ENCODE measurements at places on chromosomes 13 and 19. TPM values are rescaled to one million over a fixed set of nuclear protein-coding genes. Genes with fewer than 3 reads are reported as not detected.

Gene LILRA6
- not detected for total RNA-seq

Gene ZNF578
- 0.64 TPM for total RNA-seq

DNA sequence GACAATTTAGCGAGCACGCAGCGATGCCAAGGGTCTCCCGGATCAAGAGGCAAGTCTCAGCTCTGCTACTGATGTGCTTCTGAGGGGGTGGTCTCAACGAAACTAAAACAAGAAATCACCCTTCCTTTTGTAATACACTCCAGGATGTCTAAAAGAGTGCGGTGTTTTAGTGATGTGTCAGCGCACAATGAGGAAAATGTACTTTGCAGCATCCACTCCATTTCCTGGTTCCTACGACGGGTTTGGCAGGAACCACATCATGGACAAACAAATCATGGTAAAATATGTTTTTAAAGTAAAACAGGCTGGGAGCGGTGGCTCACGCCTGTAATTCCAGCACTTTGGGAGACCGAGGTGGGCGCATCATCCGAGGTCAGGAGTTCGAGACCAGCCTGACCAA, 154.0 kb upstream of the TSC22D1 start:
- no peak overlapping the region for H3K4me3 ChIP-seq
- no peak for DNase-seq
- H3K27ac ChIP-seq, result no peak overlapping the region
- peaks cover 15% of the 10 kb centered on the region for H3K4me1 ChIP-seq
- H3K27me3 ChIP-seq, result no peaks in the 10 kb centered on the region
- H3K36me3 ChIP-seq, result no peaks in the 10 kb centered on the region

DNA sequence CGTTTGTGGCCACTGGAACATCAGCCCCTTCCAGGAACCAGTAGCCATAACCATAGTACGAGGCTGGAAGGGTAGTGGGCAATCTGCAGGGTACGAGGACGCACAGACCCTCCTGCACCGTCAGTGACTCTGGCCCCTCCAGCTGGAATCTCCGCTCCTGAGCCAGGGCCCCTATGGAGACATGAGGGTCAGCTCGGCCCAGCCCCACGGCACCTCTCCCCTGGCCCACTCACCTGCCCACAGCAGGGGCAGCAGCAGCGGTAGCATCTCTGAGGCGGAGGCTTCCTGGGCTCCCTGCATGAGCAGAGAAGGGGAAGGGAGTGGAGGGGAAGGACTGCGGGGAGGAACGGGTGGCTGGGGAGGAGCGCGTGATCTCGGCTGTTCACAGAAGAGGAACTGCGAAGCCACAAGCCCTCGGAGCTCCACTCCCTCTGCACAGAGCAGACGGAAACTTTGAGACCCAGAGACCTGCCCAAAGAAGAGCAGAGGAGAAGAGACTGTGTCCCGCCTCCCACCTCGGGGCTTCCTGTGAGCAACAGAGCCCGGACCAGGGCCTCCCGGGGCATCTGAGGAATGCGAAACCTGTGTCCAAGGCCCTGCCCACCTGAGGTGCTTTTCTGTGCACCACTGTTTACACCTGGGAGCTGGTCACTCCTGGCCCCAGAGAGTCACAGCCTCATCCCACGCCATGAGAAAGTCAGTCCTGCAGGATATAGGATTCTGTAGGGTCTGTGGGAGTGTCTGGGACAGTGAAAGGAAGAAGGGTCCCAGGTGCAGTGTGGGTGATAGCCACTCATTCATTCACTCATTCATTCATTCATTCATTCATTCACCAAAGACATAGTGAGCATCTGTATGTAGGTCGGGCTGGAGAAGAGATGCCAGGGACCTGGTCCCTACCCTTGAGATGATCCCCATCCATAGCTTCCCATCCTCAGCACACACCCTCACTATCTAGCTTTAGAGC, at the start of gene SIGLEC6:
Gene SIGLEC6, minus strand, starts transcription at position 322 of the 967 bp plus-strand sequence. Its CDS starts 22 bp downstream, at position 300.
- no peak within 1 kb of the TSS for H3K27ac ChIP-seq
- H3K36me3 ChIP-seq, result no peaks in the 10 kb centered on the region
- DNase-seq, result no peak
- no peaks in the 10 kb centered on the region for H3K4me1 ChIP-seq

DNA sequence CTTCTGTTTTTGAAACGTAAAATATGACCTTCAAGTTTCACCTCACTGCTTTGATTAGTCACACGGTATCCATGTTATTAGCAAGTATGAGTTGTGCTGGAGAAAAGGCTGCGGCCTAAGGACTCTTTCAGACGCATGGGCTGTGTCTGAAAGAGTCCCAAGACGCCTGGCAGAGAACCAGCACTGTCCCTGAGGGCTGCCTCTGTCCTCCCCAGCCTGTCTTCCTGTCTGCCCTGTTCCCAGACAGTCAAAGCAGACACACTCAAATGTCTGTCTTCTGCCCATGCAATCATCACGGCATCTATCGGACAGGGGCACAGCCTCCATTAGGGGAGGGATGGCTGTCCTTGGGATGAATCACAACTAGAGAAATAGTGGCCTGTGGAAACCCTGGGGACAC, 65.5 kb downstream of the DPY19L3 start:
- no peaks in the 10 kb centered on the region for H3K4me1 ChIP-seq
- no peaks in the 10 kb centered on the region for H3K27me3 ChIP-seq
- H3K4me3 ChIP-seq, result no peak overlapping the region
- H3K36me3 ChIP-seq, result peaks cover 12% of the 10 kb centered on the region

Gene ZNF530
- 4.7 TPM for total RNA-seq

- H3K27ac ChIP-seq, result no peak overlapping the region
- H3K36me3 ChIP-seq, result no peaks in the 10 kb centered on the region
- H3K4me1 ChIP-seq, result no peaks in the 10 kb centered on the region
- no peak for DNase-seq
- H3K27me3 ChIP-seq, result peaks cover 8% of the 10 kb centered on the region
Observed at GRCh38 chr13:101149735-101150384, 266.4 kb downstream of the NALCN start.

Gene FLT3LG
- total RNA-seq, result 1.2 TPM

DNA sequence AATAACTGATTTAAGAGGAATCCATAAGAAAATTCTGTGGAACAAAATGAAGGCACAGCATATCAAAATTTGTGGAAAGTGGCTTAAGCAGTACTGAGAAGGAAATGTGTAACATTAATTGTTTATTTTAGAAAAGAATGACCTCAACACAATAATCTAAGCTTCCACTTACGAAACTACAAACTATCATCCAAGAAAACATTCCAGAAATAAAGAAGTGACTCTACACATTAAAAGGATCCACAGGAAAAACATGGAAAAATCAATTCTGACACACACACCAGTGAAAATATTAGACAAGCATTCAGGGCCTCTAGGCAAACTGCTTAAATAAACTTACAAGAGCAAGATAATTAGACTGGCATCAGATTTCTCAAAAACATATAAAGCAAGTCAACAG, 14.0 kb downstream of the EXOSC8 start:
- H3K4me3 ChIP-seq, result no peak overlapping the region
- no peaks in the 10 kb centered on the region for H3K27me3 ChIP-seq
- peaks cover 72% of the 10 kb centered on the region for H3K36me3 ChIP-seq
- no peak overlapping the region for H3K27ac ChIP-seq
- no peaks in the 10 kb centered on the region for H3K4me1 ChIP-seq

DNA sequence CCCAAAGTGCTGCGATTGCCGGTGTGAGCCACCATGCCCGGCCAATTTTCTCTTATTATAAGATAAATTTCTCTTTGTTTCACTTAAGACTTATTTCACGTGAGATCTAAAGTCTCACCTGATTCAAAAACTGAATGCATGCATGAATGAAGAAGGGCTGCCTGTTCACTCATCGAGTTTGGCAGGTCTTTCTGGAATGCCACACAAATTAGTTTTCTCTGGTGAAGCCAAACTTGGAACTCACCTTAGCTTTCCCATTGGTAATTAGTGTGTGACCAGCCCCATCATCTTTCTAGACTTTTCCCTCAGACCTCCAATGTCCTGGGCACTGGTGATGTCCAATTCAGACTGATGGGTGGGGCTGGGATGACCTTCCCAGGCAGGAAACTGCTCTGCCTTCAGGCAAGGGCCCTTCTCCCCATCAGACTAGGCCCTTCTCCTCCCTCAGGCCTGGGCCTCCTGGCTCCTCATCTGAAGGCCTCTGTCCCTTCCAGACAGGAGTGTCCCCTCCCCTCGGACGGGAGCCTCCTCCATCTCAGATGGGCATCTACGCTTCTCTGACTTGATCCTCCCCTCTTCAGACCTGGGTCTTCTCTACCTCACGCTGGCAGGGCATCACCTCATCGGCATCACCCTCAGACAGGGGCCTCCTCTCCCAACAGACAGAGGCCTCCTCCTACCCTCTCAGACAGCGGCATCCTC, 14.4 kb downstream of the C3 start:
- H3K4me3 ChIP-seq, result no peak overlapping the region
- H3K27ac ChIP-seq, result no peak overlapping the region
- peaks cover 29% of the 10 kb centered on the region for H3K27me3 ChIP-seq
- DNase-seq, result no peak
- H3K4me1 ChIP-seq, result peaks cover 4% of the 10 kb centered on the region
- no peaks in the 10 kb centered on the region for H3K36me3 ChIP-seq

GRCh38 chr19:42465827-42466280, 23.1 kb upstream of the CXCL17 start:
- no peak for DNase-seq
- H3K36me3 ChIP-seq, result no peaks in the 10 kb centered on the region
- no peak overlapping the region for H3K4me3 ChIP-seq
- no peak overlapping the region for H3K27ac ChIP-seq
- no peaks in the 10 kb centered on the region for H3K4me1 ChIP-seq

DNA sequence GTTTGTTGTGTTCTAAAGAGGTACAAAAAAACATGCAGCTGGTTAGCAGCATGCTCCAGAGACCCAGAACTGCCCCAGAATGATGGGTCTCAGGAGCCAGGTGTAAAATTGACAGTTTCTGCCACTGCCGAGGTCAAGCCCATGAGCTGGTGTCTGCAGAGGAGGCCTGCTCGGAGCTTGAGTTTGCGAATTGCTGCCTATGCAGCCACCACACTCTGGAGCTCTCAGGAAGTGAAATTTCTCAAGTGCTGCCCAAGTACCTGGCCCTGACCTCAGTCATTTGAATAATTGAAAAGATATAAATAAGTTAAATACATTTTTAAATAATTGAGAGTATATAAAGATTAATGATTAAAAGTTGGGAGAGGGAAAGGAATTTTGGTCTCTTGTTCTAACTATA, 66.4 kb downstream of the ZAR1L start:
- no peaks in the 10 kb centered on the region for H3K4me1 ChIP-seq
- no peak overlapping the region for H3K4me3 ChIP-seq
- H3K27me3 ChIP-seq, result no peaks in the 10 kb centered on the region
- DNase-seq, result no peak

GRCh38 chr13:48818495-48819356, 157.0 kb upstream of the FNDC3A start:
- no peaks in the 10 kb centered on the region for H3K36me3 ChIP-seq
- H3K27ac ChIP-seq, result peak overlapping the region; percentile 73
- H3K27me3 ChIP-seq, result no peaks in the 10 kb centered on the region
- DNase-seq, result peak; percentile 80

Gene CCDC124
- total RNA-seq, result 30.7 TPM

Gene OSCAR
- 1.2 TPM for total RNA-seq

Gene C19orf33
- total RNA-seq, result 393 TPM
